ENCODE measurements at places on chromosomes 6 and 20.
A peak's percentile ranks its signal among the peaks of the same experiment; 100 is the strongest.

GRCh38 chr20:49230021-49230420, 10.8 kb downstream of the DDX27 start:
- peak; percentile 83 for DNase-seq

DNA sequence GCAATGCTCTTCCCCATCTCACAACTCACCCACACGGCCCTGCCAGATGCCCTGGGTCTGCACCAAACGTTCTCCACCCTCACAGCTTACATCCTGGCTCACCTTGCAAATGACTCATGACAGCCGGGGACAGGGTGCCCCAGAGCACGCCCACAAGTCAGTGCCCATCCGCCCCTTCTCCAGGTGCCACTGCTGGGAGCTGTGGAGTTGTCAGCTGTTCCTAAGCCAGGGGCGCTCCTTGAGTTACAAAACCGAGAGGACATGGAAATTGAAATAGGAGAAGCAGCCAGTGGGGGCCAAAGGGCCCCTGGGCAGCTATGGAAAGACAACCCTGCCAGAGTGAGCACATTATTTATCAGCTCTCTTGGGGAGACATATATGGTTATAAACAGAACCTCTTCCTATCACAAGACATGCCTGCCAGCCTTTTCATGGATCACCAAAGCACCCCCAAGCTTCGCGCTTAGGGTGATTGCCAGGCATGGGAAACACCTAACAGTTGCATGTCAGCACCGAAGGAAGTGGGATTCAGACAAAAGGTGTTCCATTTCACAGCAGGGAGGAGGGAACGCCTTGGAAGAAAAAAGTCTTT, 236.8 kb downstream of the LY86 start:
- DNase-seq: peak; percentile 44

DNA sequence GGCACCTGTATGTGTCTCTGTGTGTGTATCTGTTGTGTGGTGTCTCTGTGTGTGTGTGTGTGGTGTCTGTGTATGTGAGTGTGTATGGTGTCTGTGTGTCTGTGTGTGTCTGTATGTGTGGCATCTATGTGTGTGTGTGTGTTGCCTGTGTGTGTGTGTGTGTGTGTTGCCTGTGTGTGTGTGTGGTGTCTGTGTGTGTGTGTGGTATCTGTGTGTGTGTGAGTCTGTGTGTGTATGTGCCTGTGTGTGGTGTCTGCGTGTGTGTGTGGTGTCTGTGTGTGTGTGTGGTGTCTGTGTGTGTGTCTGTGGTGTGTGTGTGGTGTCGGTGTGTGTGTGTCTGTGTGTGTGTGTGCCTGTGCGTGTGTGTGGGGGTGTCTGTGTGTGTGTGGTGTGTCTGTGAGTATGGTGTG, 31.7 kb upstream of the VEGFA start:
- DNase-seq: no peak

DNA sequence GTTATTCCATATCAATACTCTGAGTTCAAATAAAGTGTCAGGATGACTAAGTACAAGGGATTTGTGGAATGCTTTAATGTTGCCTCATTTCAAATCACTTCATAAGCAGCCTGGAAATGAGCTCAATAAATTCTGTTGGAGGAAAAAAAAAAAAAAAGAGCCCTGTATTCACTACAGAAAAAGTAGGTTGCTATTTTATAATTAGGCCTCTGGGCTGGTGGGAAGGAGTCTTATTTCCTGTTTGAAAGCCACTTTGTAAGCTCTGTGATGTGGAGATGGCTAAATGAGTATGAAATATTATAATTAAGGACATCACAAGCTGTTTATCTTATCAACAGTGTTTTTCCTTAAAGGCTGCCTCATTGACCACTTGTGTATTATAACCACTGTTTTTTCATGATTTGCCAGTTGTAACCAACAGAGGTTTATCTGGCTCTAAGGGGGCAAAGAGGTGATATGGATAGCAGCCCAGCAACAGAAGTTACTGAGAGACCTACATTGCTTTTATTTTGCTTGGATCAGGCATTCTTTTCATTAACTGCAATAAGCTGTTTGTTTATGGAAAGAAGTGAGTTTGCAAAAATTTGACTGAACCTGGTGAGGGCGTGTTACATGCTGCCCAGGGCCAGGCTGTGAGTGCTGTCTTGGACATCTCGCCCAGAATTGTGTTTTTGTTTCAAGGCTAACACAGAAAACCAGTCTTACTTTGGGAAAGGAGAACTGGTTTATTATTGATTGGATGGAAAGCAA, 563.3 kb upstream of the MAP3K7 start:
- DNase-seq: no peak

DNA sequence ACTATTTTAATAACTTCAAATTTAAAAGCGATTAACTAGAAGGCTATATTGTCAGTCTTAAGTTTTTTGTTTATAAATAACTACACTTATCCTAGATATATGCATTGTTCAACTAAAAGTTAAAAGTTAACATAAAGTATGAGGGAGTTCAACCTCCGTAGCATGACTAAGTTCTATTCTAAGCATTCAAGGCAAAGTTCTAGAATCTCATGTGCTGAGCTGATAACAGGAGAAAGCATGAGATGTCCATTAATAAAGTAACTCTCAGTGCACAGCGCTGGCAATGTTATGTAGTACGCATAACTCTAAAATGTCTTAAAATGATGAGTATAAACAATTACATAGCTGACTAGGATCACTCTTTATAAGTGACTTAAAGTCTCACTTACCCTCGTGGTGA, 264.8 kb downstream of the RNGTT start:
- peak; percentile 23 for DNase-seq

- no peak for DNase-seq
Measured at GRCh38 chr6:128667339-128667858, 147.0 kb upstream of the PTPRK start.

DNA sequence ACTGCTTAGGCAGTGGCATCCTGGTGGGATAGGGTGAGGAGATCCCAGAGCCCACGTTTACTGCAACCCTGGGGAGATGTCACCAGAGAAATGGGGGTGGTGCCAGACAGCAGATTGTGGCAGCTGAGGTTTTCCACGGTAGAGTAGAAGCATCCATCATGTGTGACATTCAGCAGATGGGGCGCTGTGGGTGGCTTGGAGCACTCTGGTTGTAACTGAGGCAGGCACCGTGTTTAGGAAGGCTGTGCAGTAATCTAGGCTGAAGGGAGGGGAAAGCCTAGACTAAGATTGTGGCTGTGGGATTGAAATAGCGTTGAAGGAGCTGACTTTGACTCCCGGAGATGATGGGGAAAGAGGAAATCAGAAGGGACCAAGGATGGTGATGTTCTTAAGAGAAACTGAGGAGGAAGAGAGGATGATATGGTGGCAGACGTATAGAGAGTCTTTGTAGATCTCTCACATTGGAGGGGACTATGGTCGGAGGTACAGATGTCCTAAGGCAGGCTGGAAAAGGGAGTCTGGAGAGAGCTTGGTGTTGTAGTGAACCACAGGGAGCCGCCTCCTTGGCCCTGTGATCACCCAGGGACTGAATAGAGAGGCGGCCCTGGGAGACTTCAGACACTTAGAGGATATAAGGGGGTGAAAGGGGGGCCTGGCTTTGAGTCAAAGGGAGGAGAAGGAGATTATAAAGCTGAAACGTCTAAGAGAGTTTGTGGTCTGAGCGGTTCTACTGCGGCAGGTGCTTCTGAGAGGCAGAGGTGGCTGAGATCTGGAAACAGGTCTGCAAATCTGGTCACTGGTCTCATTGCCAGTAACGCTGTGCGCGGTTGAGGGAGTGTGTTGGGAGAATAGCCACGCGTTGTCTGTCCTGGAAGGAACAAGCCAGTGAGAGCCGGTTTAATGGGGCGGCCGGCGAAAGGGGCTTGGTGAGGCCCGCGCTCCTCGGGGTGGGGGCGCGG, 792 bp upstream of the MICA start:
- DNase-seq: peak; percentile 35

- DNase-seq: no peak
Measured at GRCh38 chr6:134247231-134247833, 70.6 kb downstream of the SGK1 start.

Measured in SJCRH30 (cell line).